Endodermal cell (in vitro differentiated cells): ENCODE measurements at places on chromosomes 4 and X. TPM values are rescaled to one million over a fixed set of nuclear protein-coding genes. Genes with fewer than 3 reads are reported as not detected.

GRCh38 chr4:169399976-169400767 is 129.4 kb upstream of the SH3RF1 start:
- peaks cover 5% of the 10 kb centered on the region for H3K36me3 ChIP-seq
- H3K4me3 ChIP-seq: no peak overlapping the region
- no peaks in the 10 kb centered on the region for H3K4me1 ChIP-seq

TMEM47 gene
- total RNA-seq: 7.5 to 13.4 TPM (median 12.6 TPM) in 3 replicates

GRCh38 chr4:112277220-112277619 is 8.5 kb downstream of the TIFA start:
- no peak overlapping the region for H3K27ac ChIP-seq
- no peaks in the 10 kb centered on the region for H3K4me1 ChIP-seq
- no peak overlapping the region for H3K4me3 ChIP-seq

GRCh38 chr4:65561164-65561563 is 109.1 kb downstream of the EPHA5 start:
- no peaks in the 10 kb centered on the region for H3K27me3 ChIP-seq
- no peak overlapping the region for H3K27ac ChIP-seq
- H3K4me3 ChIP-seq: no peak overlapping the region
- no peak for DNase-seq
- H3K36me3 ChIP-seq: no peaks in the 10 kb centered on the region
- no peaks in the 10 kb centered on the region for H3K4me1 ChIP-seq

DNA sequence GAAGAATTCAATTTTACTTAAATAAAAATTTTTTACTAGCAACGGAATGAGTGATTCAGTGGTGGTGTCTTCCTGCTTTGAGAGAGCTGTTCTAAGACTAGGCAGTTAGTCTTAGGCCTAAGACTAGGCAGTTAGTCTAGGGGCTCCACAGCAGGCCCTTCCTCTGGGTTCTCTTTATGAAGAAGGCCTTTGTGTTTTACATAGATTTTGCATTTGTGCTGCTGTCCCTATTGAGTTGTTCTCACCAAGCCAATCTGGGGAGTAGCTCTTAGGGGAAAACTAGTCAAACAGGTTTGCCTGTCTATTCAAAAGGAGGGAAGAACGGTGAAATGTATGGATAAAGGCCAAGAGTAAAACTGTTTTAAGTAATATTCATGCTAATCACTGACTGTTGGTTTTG is 7.6 kb downstream of the UGT8 start:
- H3K27me3 ChIP-seq: no peaks in the 10 kb centered on the region
- no peaks in the 10 kb centered on the region for H3K4me1 ChIP-seq
- DNase-seq: no peak

- peak overlapping the region; percentile 22 for H3K4me3 ChIP-seq
- H3K4me1 ChIP-seq: no peaks in the 10 kb centered on the region
- H3K27ac ChIP-seq: no peak overlapping the region
- peaks cover 12% of the 10 kb centered on the region for H3K27me3 ChIP-seq
- H3K36me3 ChIP-seq: no peaks in the 10 kb centered on the region
- DNase-seq: no peak
Measured at GRCh38 chr4:104489731-104490095, 5.0 kb downstream of the CXXC4 start.

XG gene
- 0.59 and 1.3 TPM in 2 replicates for total RNA-seq

IL15 gene
- 0.14 and 0.42 TPM in 2 replicates for total RNA-seq

DNA sequence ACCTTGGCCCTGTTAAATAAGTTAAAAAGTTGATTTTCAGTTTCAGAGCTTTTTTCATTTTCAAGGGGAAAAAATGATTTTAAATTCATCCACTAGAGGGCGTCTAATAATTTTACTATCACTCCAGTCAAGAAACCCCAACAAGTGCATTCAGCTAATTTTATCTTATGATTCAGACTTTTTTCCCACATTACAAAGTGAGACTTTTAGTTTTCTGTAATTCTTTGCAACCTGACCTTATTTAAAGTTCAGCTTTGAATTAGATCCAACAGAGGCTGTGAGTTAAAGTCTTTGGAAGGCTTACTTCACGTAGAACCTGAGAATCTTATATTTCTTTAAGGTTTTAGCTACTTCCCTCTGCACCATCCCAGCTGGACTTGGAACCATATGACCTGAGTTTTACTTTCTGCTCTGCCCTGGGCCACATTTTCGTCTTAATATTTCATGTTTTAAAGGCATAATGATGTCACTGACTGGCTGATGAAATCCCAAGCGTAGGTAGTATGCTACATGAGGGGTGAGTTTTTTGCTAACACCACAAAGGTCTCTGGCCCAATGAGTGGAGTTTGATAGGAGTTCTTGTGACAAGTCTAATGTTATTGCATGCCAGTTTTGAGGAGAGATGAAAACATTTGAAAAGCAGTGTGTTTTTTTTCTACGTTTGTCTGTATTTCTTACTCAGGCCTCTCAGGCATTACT is 7.2 kb downstream of the GNRHR start:
- no peaks in the 10 kb centered on the region for H3K27me3 ChIP-seq
- no peak overlapping the region for H3K4me3 ChIP-seq
- H3K4me1 ChIP-seq: no peaks in the 10 kb centered on the region

MTTP gene
- total RNA-seq: 0.42 and 0.95 TPM in 2 replicates

DNA sequence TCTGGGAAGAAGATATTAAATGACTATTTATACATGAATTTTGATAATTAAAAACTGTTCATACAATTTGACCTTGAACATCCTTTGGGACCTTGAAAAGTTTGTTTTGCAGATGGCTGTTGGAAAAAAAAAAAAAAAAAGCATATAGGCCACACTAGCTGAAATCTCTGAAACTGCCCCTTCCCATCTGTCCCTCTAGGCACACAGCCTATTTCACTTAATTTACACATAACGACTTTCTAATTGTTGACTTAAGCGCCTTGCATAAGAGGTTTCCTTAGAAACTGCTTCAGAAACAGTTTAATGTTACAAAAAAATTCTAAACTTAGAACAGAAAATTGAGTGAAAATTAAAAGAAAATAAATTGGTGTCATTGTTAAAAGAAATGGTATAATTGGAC is 131.0 kb downstream of the COX18 start:
- DNase-seq: no peak
- H3K36me3 ChIP-seq: no peaks in the 10 kb centered on the region
- H3K27me3 ChIP-seq: no peaks in the 10 kb centered on the region
- no peak overlapping the region for H3K27ac ChIP-seq

DNA sequence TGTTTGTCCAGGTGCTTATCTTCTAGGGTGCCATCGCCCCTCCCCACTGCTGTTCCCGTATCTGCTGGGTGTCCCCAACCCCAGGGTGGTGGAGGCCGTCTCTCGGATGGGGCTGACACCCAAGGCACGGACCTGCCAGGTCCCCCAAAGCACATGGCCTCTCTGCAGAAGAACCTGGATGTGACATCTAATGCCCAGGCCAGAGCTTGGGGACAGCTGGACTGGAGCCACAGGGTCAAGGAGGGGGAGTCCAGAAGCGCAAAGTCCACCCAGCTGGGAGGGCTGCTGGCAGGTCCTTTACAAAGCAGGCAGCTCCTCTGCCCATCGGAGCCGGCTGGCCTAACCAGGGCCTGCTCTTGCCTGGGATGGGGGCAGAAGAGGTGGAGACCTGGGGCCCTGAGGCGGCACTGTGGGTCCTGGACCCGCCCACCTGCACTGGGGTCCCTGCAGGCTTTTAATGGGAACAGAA is 751 bp upstream of the DOK7 start:
- DNase-seq: no peak
- H3K27ac ChIP-seq: no peak overlapping the region
- no peaks in the 10 kb centered on the region for H3K4me1 ChIP-seq
- no peak overlapping the region for H3K4me3 ChIP-seq
- H3K36me3 ChIP-seq: no peaks in the 10 kb centered on the region

DNA sequence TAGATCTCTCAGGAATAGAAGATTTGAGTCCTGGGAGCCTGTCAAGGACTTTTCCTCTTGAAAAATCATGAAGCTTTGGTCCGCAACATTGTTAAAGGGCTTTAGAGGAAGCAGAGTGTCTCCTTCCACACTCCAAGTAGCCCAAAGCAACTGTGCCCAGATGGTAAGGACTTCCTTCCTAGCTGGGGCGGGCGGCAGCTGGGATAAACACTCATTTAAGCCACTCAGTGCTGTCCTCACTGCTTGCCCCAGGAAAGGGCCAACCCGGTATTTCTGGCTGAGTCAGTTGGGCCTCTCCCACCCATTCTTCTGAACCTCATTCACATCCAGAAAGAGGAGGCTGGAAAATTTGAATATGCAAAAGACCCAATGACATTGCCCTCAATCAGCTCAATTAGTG is 144.3 kb downstream of the CHIC2 start:
- peaks cover 7% of the 10 kb centered on the region for H3K4me1 ChIP-seq
- peak overlapping the region; percentile 10 for H3K4me3 ChIP-seq
- no peak overlapping the region for H3K27ac ChIP-seq
- DNase-seq: peak; percentile 72
- H3K36me3 ChIP-seq: no peaks in the 10 kb centered on the region
- no peaks in the 10 kb centered on the region for H3K27me3 ChIP-seq

DUX4 gene
- total RNA-seq: not detected in 3 replicates

DNA sequence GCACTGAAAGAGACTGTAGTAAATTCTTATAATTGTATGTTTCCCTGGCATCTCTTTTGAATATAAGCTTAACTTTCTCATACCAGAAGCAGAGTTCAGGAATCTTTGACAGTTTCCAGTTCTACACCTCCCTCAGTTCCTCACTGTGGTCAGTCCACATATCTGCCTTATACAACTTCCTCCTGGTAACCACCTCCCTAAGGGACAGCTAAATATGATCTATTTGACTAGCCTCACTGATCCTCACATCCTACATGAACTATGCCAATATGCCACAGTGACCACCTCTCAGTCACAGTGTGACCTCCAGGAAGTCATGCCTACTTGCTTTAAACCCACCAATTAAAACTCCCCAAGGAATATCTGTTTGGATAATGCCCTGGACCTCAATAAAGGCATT is 51.6 kb upstream of the HDAC8 start:
- H3K27ac ChIP-seq: no peak overlapping the region
- H3K4me3 ChIP-seq: no peak overlapping the region
- H3K36me3 ChIP-seq: no peaks in the 10 kb centered on the region
- DNase-seq: no peak
- no peaks in the 10 kb centered on the region for H3K27me3 ChIP-seq
- no peaks in the 10 kb centered on the region for H3K4me1 ChIP-seq

DNA sequence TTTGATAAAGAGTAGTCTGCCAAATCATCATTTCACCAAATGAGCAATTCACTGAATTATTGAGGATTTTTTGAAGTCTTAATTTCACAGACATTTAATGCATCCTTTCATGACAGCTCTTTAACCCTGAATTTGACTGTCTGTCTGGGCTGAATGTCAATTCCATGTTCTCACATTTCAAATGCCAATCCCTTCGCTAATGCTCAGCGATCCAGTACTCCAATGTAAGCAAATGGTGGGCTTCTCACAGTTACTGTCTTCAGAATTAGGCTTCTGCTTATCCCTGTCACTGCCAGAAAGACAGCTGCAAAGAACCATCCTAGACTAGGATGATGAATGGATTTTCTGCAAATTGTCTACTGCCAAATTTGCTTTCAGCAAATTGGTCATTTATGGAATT is 36.2 kb upstream of the USP38 start:
- H3K27me3 ChIP-seq: no peaks in the 10 kb centered on the region
- no peak for DNase-seq
- H3K27ac ChIP-seq: no peak overlapping the region

DNA sequence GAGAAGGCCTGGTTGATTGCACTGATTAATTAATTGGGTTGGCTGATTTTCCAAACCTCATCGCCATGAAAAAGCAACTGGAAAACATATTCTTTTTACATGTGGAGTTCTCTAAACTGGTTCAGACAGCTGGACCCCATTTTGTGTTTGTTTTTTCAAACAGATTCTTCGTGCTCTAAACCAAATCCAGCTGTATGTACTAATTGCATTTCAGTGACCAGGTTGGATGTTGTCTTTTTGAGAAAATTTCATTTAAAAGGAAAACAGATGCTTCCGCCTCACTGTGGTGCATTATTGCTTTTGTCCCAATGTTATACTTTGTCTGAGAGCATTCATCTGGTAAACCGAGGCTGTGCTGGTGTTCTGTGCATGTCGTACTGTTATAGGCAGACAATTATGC is 67.8 kb upstream of the LNX1 start:
- peaks cover 11% of the 10 kb centered on the region for H3K27me3 ChIP-seq
- no peak overlapping the region for H3K27ac ChIP-seq
- no peaks in the 10 kb centered on the region for H3K4me1 ChIP-seq
- no peak for DNase-seq
- no peaks in the 10 kb centered on the region for H3K36me3 ChIP-seq

GRCh38 chr4:152045807-152046571 is 285.2 kb upstream of the GATB start:
- H3K36me3 ChIP-seq: no peaks in the 10 kb centered on the region
- H3K4me3 ChIP-seq: peak overlapping the region; percentile 71
- no peak overlapping the region for H3K27ac ChIP-seq
- H3K27me3 ChIP-seq: peaks cover 35% of the 10 kb centered on the region

DNA sequence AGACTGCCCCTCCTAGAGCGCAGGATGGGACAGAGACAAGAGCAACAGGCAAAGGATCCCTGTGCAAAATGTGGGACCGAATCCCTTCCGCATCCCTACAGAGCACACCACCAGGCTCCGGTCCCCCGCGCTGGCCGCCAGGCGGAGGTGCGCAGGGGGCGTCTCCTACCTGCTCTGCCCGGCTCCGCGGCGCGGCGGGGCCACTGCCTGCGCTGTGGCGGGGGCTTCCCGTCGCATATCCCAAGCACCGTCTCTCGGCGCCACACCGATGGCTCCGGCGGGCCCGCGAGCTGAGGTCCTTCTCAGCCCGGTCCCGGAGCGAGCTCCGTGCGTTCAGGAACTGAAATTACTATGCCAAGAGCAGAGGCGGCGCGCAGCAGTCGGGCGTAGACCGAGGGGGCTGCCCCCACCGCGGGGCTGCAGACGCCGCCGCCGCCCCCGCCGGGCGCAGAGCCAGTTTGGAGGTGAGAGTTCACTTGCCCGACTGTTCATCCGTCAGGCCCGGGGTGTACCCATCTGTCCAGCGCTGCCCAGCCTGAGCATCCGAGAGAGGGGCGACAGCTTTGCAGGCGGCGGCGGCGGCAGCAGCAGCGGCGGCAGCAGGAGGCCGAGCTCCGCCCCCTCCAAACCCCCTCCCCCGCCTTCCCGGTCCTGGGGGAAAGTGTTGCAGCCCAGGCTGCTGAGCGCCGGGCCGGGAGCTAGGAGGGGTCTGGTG is at the start of gene GPRIN3:
Gene GPRIN3, minus strand, starts transcription at position 355 of the 715 bp plus-strand sequence. CDS start 57,690 bp downstream, outside the sequence.
- no peaks in the 10 kb centered on the region for H3K4me1 ChIP-seq
- no peak within 1 kb of the TSS for H3K27ac ChIP-seq
- peak within 1 kb of the TSS; percentile 81 for H3K4me3 ChIP-seq
- H3K27me3 ChIP-seq: peaks cover 28% of the 10 kb centered on the region

TMEM150C gene
- 26.5 to 36.0 TPM (median 32.8 TPM) in 3 replicates for total RNA-seq

DNA sequence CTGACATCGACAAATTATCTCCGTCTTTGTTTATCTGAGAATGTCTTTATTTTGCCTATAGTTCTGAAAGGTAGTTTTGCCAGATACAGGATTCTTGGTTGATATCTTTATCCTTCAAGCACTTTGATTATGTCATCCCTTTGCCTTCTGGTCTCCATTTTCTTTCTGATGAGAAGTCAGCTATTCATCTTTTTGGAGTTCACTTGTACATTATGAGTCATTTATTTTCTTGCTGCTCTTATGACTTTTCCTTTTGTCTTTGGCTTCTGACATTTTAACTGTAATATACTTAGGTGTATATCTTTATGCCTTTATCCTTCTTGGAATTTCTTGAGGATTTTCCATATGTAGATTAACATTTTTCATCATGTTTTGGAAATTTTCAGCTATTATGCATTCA is 51.4 kb downstream of the SHROOM4 start:
- H3K36me3 ChIP-seq: no peaks in the 10 kb centered on the region
- no peak overlapping the region for H3K27ac ChIP-seq
- H3K27me3 ChIP-seq: no peaks in the 10 kb centered on the region
- DNase-seq: no peak

IL1RAPL1 gene
- total RNA-seq: 0.90 and 1.1 TPM in 2 replicates

GRCh38 chr4:24611575-24611974 is 27.2 kb upstream of the DHX15 start:
- no peaks in the 10 kb centered on the region for H3K36me3 ChIP-seq
- no peaks in the 10 kb centered on the region for H3K27me3 ChIP-seq
- no peak overlapping the region for H3K27ac ChIP-seq
- no peak for DNase-seq
- no peaks in the 10 kb centered on the region for H3K4me1 ChIP-seq
